Spinal cord (tissue), 10 donors: ENCODE measurements at places on chromosomes 12 and 14. TPM values are rescaled to one million over a fixed set of nuclear protein-coding genes. Genes with fewer than 3 reads are reported as not detected.

SLC17A8 gene
- total RNA-seq, result 13.2 TPM

TEX52 gene
- not detected for total RNA-seq

GEMIN2 gene
- total RNA-seq, result 30.3 TPM

NPAS3 gene
- total RNA-seq, result 44.2 TPM

ZBTB42 gene
- total RNA-seq, result 0.99 TPM

AKAP5 gene
- 10.7 TPM for total RNA-seq

OR11H12 gene
- total RNA-seq, result not detected

SIX4 gene
- 8.1 TPM for total RNA-seq

PLBD1 gene
- 28.6 TPM for total RNA-seq

KICS2 gene
- total RNA-seq, result 4.8 TPM

NOS1 gene
- 1.2 TPM for total RNA-seq

B3GNT4 gene
- 1.3 TPM for total RNA-seq

PDE3A gene
- total RNA-seq, result 29.9 TPM

ALG10 gene
- total RNA-seq, result 24.1 TPM

MRPL51 gene
- 180 TPM for total RNA-seq

PRR4 gene
- total RNA-seq, result 11.8 TPM

KLRC1 gene
- 0.99 TPM for total RNA-seq

RBM19 gene
- total RNA-seq, result 24.9 TPM

MEG3 gene
- total RNA-seq, result 280 TPM

CAPRIN2 gene
- 61.1 TPM for total RNA-seq

ITGA5 gene
- 43.0 TPM for total RNA-seq

OLR1 gene
- total RNA-seq, result 27.2 TPM

TPPP2 gene
- 0.44 TPM for total RNA-seq

SLC10A1 gene
- not detected for total RNA-seq

NKX2-1 gene
- 0.39 TPM for total RNA-seq

STYK1 gene
- 11.2 TPM for total RNA-seq

SLC6A13 gene
- 711 TPM for total RNA-seq

SERPINA6 gene
- total RNA-seq, result 0.06 TPM

MCRS1 gene
- total RNA-seq, result 29.4 TPM

CDCA3 gene
- 4.8 TPM for total RNA-seq

ART4 gene
- total RNA-seq, result 0.17 TPM

C12orf50 gene
- total RNA-seq, result not detected

IL22 gene
- not detected for total RNA-seq

RNU4-1 gene
- total RNA-seq, result 872 TPM

PLXNC1 gene
- total RNA-seq, result 53.3 TPM

VDR gene
- 0.17 TPM for total RNA-seq

ITGB7 gene
- 0.61 TPM for total RNA-seq

GZMH gene
- 0.28 TPM for total RNA-seq

BEGAIN gene
- 7.0 TPM for total RNA-seq

TAS2R13 gene
- 2.5 TPM for total RNA-seq
